ENCODE measurements at places on chromosomes 16 and 17.

DNA sequence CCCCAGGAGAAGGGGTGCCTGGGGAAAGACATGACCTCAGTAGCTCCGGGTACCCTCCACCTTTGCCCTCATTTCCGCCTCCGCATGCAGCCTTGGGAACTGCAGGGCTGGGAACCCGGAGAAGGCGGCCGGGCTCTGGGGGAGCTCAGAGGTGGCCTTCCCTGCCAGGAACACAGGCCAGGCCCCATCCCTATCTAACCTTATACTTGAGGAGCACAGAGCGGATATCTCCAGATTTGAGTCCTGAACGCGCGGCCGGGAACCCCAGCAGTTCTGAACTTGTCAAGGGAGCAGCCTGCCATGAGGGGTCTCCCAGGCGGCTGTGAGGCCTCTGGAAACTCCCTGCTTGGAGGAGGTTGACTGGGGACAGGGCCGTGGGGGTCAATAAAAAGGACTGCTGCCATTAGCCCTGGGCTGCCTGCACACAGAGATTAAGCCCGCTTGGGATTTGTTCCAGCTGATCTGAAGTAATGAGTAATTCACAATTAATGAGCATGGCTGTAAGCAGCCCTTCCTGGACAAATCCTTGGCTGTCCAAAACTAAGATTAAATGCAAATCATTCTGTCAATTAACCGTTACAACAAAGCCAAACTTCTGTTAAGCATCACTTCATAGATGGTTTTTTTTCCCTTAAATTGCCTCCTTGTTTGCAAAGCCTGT lies 26.3 kb upstream of the METRNL start:
- no peak for DNase-seq

- no peak for DNase-seq
These were observed 116.9 kb upstream of the EEF2KMT start for GRCh38 chr16:5214466-5214865.

- DNase-seq = no peak
These were observed 167.4 kb downstream of the PITPNC1 start for GRCh38 chr17:67544364-67544955.

- no peak for DNase-seq
These were observed 10.7 kb upstream of the EPOP start for GRCh38 chr17:38685491-38685890.

GRCh38 chr16:35391328-35391727 lies 1931.9 kb downstream of the TP53TG3F start:
- peak; percentile 0 for DNase-seq

GRCh38 chr16:9908613-9909012 lies 273.6 kb downstream of the GRIN2A start:
- DNase-seq = no peak

GRCh38 chr16:47916266-47916665 lies 239.5 kb downstream of the ABCC12 start:
- no peak for DNase-seq

GRCh38 chr17:16298140-16298662 lies 55.1 kb downstream of the CENPV start:
- no peak for DNase-seq

- DNase-seq = no peak
These were observed 28.2 kb downstream of the BRD7 start for GRCh38 chr16:50340578-50340977.

- no peak for DNase-seq
These were observed 98.9 kb downstream of the ABCC6 start for GRCh38 chr16:16124438-16124837.

DNA sequence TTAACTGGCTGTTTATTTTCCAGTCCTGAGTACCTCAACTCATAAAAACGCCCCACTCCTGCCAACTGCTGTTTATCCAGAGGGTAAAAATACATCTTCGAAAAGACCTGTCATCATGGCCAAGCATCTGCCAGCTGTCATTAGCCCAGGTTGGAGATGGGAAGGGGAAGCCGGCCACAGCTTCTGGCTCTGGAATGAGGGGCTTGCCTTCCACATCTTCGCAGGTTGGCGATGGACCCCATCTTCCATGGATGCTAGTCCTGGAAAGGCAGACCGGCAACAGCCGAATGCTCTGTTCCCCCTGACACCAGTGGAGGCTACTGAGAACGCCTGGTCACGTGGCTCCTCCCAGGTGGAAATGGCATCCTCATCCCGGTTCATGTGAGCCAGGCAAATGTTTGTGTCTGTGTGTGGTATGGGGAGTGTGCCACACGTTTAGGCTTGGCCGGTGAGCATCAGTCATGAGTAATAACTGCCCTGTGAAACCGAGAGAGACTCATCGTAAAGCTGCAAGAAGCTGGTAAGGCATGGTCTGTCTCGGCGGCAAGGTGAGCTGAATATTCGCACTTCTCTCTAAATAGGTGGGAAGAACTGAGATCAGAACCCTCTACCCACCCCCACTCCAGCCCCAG lies 420 bp upstream of the KRTAP17-1 start:
- no peak for DNase-seq

DNA sequence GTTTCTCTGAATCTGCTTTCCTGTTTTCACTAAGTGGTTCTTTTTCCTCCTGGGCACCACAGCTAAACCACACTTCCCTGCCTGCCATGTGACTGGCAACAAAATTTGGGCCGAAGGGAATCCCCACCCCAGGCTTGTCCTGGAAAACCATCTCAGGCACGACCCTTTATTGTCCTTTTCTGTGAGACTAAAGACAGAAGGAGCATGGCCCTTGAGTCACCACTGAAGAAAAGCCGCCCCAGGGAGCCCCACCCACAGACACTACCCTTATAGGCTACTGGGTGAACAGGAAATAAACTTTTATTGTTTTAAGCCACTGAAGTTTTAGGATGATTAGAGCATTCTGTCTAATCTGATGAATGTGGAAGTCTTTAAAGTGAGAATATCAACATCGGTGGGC lies 88.6 kb upstream of the BRD7 start:
- no peak for DNase-seq

DNA sequence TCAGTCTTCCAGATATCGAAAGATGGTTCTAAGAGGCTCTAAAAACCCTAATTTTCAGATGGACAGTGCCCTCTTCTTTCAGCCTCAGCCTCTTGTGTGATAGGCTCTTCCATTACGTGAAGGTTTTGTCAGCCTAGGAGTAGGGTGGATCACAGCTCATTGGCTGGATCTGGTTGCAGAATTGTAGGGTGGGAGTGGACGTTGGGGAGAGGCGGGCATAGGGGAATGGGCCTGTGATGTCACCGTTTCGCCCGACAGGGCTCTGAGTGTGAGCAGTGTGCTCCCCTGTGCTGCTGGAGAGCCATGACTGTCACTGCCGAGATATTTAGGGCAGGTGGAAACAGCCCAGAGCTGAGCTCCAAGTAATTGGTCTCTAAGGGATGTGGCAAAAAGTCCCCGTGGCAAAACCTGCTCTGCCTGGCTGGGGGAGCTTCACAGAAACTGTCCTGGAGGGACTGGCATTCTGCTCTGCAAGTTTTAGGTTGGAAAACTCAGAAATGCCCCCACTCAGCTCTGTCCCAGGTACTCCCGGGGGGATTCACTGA lies 6.2 kb upstream of the WFIKKN1 start:
- no peak for DNase-seq

DNA sequence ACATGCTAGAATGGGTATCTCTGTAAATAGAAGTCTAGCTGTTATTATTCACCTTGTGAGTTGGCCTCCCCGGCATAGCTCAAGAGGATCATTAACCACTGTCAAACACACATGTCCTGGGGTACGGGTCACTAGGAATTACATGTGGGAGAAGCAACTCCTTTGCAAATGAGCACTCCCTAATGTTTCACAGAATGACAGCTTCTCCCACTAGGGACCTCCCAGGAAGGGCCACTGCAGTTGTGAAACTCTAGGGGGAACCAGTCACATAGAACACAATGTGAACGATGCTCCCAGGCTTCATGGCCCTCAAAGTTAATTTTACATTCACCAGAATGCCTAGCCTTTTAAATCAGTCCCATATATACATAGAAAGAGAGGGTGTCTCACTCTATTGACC lies 12.4 kb upstream of the ZNF19 start:
- no peak for DNase-seq

DNA sequence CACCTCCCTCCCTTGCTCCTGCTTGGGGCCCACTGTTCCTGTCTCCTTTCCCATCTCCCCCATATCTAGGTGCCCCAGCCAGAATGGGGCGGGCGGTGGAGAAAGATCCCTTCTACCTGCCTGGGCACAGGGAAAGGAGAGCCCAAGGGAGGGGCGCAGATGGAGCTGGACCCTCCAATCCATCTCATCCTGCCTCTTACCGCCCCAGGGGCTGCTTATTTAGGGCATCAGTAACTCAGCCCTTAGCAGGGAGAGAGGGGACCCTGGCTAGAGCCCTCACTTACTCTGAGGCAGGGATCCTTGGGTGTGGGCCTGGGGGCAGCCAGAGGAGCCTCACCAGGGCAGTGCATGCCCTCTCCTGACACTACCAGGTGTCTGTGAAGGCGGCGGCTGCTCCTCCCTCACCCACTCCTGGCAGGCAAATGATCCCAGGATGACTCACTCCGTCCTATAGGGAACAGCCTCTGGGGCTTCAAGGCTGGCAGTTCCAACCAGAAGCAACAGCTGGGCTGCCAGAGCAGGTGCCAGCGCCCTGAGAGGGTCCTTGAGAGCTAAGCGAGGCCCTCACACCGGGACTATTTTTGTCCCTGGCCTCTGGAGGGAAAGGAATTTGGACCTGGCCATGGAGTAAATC lies 16.3 kb upstream of the BCAR1 start:
- DNase-seq = peak; percentile 13

DNA sequence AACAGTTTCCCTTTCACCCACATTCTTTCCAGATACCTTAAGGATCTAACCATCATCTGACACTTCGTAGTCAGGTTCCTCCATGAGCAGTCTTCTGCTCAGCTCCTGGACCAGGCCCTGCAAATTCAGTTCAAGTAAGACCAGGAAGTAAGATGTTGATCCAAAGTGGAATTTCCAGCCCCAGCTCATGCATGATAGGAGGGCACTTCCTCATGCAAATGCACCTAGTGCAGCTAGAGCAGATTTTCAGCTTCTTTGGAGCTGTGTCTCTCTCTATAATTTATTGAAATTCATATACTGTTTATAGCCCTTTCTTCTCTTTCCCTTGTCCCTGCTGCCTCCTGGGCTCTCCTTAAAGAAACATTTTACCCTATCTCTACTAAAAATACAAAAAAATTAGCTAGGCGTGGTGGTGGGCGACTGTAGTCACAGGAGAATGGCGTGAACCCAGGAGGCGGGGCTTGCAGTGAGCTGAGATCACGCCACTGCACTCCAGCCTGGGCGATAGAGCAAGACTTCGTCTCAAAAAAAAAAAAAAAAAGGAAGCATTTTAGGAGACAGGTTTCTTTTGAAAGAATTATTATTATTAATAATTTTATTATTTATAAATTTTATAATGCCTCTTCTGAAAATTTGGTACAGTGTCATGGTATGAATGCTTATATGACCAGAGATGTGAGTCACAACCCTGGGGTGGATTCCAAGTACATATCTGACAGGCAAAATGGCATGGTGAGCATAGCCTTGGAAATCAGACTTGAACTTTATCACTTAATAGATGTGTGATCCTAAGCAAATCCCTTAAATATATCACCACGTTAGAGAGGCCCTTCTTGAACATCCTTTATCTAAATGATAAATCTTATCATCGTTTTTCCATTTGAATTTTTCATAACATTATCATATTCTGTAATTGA lies 94.3 kb downstream of the SSH2 start:
- peak; percentile 86 for DNase-seq

DNA sequence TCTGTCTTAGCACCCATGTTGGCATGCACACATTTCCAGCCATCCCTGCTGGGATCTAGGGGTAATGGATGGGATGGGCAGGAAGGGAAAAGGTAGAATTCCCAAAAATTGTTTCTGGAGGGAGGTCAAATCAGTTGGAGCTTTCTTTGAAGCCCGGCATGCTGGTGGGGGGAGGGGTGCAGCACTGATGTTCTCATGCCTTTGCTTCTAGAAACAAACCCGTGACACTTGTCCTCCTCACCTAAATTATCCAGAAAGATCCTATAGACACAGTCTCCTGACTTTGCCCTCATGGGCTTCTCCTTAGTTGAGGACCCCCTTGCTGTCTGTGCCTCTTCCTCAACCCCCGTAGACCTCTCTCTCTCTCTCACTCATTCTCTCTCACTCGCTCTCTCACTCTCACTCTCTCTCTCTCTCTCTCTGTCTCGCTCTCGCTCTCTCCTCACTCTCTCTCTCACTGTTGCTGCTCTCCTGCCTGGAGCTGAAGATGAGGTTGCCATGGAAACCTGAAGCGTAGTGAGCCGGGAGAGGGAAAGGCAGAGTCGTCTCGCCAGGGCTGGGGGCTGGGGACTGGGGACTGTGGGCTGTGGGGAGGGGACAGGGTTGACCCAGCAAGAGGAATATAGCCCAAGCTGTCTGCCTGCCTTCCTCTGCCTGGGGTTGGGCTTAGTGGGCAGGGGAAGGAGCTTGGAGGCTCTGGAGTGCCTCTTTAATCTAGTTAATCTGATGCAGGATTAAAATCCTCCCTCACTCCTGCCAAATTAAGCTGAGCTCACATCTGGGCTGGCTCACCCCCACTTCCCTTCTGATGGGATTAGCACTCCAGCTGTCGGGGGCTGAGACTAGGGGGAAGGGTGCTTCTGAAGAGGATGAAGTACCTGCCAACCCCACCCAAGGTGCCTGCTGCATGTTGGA lies 16.1 kb downstream of the LASP1 start:
- no peak for DNase-seq

DNA sequence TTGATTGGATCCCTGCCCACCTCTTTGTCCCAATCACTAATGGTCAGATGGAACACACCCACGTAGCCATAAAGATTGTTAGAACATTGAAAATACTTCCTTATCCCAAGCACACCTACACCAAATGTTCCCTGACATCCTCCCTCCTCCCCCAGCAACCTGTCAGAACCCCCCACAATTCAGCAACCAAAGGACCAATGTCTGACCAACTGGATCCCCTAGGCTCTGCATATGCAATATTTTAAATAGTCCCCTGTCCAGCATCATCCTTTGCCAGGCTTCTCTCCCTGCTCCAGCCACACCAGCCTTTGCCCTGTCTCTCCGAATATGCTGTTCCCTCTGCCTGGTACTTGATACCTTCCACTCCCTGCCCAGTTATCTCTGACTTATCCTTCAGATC lies 54.9 kb upstream of the CES5A start:
- DNase-seq = no peak

DNA sequence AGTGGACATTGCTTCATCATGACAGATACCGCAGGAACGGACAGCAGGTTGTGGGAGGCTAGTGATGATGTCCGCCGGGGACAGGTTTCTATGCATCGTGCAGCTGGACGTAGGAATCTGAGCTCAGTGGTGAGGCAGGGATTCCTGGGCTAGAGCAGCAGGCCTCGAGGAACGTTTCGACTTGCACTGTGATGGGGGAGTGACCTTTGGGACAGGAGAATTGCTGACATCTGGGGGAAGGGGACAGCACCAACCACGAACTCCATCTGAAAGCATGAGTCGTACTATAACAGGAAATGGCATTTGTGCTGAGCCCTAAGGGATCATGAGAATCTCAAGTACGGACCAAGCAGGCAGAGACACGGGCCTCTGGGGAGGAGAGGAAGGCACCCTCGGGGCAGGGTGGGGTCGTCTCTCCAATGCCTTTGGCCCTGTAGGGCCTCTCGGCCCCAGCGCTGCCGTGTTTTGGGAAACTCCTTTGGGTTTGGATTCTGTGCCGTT lies 65.8 kb upstream of the ENDOV start:
- no peak for DNase-seq

GRCh38 chr17:14755002-14755401 lies 454.1 kb downstream of the HS3ST3B1 start:
- no peak for DNase-seq

GRCh38 chr16:61715393-61715792 lies 320.8 kb downstream of the CDH8 start:
- no peak for DNase-seq

- no peak for DNase-seq
These were observed 47.3 kb downstream of the TBC1D16 start for GRCh38 chr17:79988185-79988971.

GRCh38 chr17:57419940-57420550 lies 163.7 kb downstream of the MSI2 start:
- no peak for DNase-seq

Data from NCI-H526 treated with DMSO at 0.1 percent for 48 hours (cell line).